ENCODE measurements at places on chromosomes 16 and 17.

- no peak for DNase-seq
Observed at GRCh38 chr17:77273397-77274085, 132.8 kb downstream of the SEC14L1 start.

GRCh38 chr16:8877894-8878522, 4.1 kb upstream of the LITAFD start:
- no peak for DNase-seq

GRCh38 chr17:58569196-58569595, 54.8 kb upstream of the MTMR4 start:
- no peak for DNase-seq

DNA sequence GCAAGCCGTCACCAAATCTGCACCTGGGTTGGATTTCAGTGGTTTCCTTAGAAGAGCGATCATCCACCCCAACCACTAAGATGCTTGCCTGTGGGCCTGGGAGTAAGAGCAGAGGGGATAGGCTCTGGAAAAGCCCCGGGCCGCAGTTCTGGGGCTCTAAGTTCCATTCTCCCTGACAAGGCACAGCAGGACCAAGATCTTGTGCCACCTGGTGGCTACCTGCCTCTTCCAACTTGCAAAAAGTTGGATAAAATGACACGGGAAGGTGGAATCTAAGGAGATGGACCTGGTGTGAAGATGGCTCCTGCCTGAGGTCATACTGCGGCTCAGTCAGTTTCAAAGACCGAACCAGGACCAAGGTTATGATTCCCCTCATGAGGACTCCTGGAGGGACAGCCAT, 42.3 kb downstream of the ABCC12 start:
- no peak for DNase-seq

GRCh38 chr16:22765479-22765878, 48.5 kb upstream of the HS3ST2 start:
- no peak for DNase-seq

GRCh38 chr16:5854027-5854426, 756.4 kb upstream of the EEF2KMT start:
- no peak for DNase-seq

GRCh38 chr16:24668481-24669061, 60.9 kb upstream of the TNRC6A start:
- DNase-seq, result no peak

DNA sequence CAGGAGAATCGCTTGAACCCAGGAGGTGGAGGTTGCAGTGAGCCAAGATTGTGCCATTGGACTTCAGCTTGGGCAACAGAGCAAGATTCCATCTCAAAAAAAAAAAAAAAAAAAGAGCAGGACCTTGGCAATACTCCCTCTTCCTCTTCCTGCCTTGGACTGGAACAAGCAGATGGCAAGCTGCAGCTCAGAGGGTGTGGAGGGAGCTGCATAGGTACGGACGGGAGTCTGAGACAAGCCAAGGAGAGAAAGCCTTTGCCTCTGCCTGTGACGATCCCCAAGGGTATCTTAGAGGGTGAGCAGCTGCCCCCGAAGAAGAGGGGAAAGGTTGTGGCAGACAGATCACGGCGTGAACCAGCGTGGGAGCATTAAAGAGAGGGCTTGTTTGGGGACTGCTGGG, 109.2 kb downstream of the AIPL1 start:
- no peak for DNase-seq

DNA sequence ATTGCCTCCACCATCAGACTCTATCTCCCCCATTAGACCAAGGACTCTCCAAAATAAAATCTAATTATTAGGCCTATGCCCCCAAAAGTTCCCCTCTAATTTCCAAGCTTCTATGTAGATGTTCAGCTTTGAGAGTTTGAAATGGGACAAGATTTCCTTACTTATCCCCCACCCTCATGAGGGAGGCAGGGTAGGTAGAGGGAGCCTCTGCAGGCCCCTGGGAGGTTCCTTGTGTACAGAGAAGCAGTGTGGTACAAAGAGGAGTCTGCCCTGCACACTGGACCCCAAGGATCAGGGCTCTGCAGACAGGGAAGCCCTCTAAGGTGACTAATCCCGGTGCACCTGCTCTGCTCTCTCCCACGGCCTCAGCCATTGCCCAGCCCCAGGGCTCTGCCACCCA, 2.5 kb downstream of the KRT17 start:
- no peak for DNase-seq

GRCh38 chr17:19705771-19706770, 10.3 kb downstream of the SLC47A2 start:
- no peak for DNase-seq

GRCh38 chr17:29256735-29257466, 10.2 kb downstream of the CRYBA1 start:
- no peak for DNase-seq

DNA sequence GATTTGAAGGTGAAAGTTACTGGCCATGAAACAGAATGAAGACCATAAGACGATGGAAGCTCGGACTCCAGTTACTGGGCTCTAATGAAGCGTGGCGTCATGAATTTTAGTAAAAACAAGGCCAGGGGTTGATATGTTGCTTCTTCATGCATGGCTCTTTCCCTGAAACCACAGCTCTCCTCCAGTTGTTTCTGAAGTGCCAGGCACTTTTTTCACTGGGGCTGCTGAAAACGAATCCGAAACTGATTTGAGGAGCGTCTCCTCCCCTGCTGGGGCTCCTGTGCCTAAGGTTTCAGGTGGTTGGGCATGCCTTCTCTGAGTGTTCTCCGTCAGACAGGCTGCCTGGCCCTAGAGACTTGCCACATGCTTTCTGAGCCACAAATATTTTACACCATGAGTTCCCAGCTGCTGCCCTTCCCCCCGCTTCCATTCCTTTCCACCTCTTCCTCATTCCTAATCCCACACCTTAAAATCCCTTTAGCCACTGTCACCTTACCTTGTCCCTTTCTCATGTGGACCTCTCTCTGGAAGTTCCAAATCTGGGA, 3.7 kb upstream of the MYL4 start:
- DNase-seq, result no peak

Measured in left forelimb (tissue), 1 donor.